ENCODE measurements at places on chromosomes 3 and 15. TPM values are rescaled to one million over a fixed set of nuclear protein-coding genes. Genes with fewer than 3 reads are reported as not detected.

DNA sequence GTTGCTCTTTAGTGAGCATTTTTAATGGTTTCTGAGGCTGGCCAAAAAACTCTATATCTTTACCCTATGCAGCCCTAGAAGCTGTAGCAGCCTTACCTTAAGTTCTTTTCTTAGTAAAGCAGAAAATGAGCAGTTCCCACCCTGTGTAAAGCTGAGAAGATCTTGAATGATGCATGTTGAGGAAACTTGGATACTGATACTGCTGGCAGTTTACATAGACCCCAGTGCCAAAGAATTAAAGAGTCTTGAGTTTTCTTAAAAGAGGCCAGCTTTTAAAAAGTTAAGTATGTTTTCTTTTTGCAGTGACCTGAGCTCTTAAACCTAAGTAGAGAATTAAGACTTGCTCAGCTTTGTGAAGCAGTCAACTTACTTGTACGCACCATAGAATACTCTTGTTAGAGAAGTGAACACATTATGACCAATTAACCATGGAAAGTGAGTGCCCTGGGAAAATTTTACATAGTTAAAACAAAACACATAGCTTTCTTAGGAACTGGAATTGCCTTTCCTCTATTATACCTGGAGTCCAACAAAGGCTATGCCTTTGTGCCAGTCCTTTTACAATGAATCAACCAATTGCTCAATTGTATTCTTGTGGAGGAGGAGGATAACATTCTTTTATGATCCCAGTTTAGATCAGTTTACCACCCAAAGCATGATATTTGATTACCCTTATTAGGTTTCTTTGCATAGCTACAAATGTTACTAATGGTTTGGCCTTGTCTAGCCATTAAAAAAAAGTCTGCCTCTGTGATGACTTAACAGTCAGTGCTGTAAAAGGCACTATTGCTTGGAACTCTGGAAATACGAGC lies 28.4 kb downstream of the PLS1 start:
- no peaks in the 10 kb centered on the region for H3K36me3 ChIP-seq
- H3K4me3 ChIP-seq = no peak overlapping the region
- H3K4me1 ChIP-seq = no peaks in the 10 kb centered on the region
- H3K27me3 ChIP-seq = no peaks in the 10 kb centered on the region
- DNase-seq = no peak

DNA sequence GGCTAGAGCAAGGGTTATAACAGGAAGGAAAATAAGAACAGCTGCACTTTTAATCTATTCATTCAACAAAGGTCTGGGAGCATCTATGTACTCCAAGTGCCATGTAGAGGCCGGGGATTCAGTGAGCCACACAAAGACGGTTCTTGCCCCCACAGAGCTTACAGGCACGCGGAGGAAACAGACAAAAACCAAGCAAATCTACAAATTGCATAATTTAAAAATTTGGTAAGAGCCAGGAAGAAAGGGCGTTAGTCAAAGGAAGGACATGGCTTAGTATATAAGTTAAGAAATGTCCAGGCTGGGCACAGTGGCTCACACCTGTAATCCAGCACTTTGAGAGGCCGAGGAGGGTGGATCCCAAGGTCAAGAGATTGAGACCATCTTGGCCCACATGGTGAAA lies 10.4 kb upstream of the GREM1 start:
- H3K4me3 ChIP-seq = no peak overlapping the region
- H3K27me3 ChIP-seq = no peaks in the 10 kb centered on the region
- no peak overlapping the region for H3K27ac ChIP-seq
- H3K4me1 ChIP-seq = peaks cover 16% of the 10 kb centered on the region

DNA sequence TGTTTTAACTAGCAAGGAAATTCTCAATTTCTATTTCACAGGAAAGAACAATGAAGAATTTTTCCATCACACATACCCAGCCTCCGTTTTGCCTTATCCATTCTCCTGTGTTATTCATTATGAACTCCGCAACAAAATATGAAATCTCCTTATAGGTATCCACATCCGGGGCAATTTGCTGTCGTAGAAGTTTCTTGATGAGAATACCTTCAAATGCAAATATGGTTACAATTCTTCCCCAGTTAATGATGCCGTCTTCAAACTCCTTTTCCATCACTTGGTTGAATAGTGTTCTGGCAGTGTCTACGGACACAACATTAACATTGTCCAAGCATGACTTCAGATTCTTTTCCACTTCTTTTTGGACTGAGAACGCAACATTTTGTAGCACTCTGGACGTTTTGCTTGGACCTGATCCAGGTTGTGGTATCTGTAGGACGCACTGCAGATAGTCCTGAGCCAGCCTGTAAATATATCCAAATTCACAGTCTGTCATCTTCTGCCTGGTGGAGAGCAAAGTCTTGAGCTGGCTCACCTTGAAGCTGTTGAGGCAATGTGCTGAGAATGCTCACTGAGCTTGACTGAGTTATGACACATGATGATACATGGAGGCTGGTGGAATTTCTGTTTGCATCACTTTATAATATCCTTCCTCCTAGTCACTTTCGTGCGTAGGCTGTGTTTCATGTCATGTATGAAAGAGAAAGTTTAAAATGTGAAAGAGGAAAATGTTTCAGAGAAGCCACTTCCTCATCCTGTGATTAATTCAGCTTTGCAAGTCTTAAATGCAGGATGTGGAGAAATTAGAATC lies at the start of gene BCL2A1:
Gene BCL2A1 (minus strand): TSS at position 573 of the 811 bp plus-strand sequence. CDS start 77 bp downstream, at position 496.
- peaks cover 10% of the 10 kb centered on the region for H3K27me3 ChIP-seq
- H3K4me1 ChIP-seq = peaks cover 5% of the 10 kb centered on the region
- no peaks in the 10 kb centered on the region for H3K36me3 ChIP-seq
- H3K27ac ChIP-seq = no peak within 1 kb of the TSS

DNA sequence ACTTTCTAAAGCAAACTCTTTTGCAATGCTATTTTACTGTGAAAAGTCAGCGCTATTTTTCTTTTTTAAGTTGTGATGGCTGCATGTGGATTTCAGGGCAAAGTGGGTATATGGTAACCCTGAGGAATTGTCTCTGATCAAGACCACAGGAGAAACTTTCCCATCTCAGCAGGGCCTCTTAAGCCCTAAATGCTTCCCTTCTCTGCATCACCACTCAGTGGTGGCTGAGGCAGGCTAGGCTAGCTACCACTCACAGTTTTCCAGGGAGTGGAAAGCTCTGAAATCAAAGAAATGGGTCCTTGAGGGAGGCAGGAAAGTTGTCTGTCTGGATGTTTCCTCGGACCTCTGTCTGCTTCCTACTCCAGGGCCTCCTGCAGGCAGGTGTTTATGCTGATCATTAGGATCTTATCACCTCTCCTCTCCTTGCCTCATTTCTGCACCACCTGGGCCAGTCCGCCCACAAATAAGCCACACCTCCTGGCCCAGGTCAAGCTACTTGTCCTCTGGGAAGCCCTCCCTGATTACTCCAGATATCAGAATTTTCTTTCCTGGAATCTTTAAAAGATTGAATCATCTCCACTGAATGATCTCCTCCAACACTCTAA lies 37.0 kb downstream of the CEMIP start:
- peak overlapping the region; percentile 27 for H3K27ac ChIP-seq
- H3K36me3 ChIP-seq = peaks cover 77% of the 10 kb centered on the region
- no peak overlapping the region for H3K4me3 ChIP-seq
- no peaks in the 10 kb centered on the region for H3K27me3 ChIP-seq
- DNase-seq = no peak

DNA sequence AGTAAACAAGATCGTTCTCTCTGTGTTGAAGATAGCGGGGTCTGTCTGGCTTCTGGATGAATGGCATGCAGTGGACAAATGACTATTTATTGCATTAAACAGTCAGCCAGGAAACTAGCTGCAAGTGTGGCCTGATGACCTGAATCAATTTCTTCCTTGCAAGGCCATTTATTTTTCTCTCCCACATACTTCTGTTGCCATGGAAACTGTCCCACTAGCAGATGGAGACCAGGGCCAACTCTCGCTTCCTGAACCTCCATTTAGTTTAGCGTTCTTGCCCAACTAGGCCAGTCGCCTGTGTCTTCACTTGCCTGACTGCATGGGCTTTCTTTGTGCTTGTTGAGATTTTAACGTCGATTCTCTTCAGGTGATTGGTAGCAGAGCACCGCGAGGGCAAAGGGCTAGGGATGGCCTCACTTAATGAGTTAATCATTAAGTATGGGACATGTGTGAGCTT lies 27.6 kb downstream of the LMCD1 start:
- no peak overlapping the region for H3K4me3 ChIP-seq
- peaks cover 58% of the 10 kb centered on the region for H3K36me3 ChIP-seq
- H3K4me1 ChIP-seq = peaks cover 78% of the 10 kb centered on the region
- H3K27ac ChIP-seq = peak overlapping the region; percentile 92

- no peak overlapping the region for H3K27ac ChIP-seq
- no peak for DNase-seq
- no peak overlapping the region for H3K4me3 ChIP-seq
- H3K36me3 ChIP-seq = no peaks in the 10 kb centered on the region
Observed at GRCh38 chr15:84400017-84400740, 164.6 kb downstream of the GOLGA6L4 start.

DNA sequence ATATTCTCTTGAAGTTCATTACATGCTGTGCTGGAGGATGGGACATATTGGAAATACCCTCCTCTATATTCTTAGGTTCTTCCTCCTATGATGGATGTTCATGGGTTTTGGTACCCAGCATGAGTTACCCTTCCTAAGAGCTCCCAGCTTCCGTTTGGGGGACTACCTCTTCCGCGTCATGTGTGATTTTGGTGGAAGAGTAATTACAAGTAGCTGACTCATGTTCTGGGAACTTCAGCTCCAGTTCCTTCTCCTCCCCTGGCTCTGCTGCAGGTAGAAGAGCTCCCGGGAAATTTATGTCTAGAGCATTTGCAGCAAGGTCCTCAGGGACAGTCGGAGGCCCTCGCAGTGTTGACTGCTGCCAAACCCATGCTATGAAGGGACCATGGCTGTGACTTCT lies 208.8 kb upstream of the IL12A start:
- no peak overlapping the region for H3K4me3 ChIP-seq
- DNase-seq = no peak
- H3K27ac ChIP-seq = no peak overlapping the region
- H3K36me3 ChIP-seq = no peaks in the 10 kb centered on the region
- H3K27me3 ChIP-seq = no peaks in the 10 kb centered on the region

Gene NMNAT3
- total RNA-seq = 2.2 TPM

Gene TIGIT
- total RNA-seq = not detected
